ENCODE measurements at places on chromosomes 1 and 21. TPM values are rescaled to one million over a fixed set of nuclear protein-coding genes. Genes with fewer than 3 reads are reported as not detected.

GRCh38 chr1:17109892-17110554 is 9.2 kb downstream of the PADI2 start:
- DNase-seq: no peak

The OR6N1 gene
- total RNA-seq: not detected

The BOLA1 gene
- total RNA-seq: 12.8 TPM

GRCh38 chr1:104830534-104830933 is 1080.8 kb downstream of the AMY1C start:
- no peak for DNase-seq

The RYR2 gene
- 0.09 TPM for total RNA-seq

DNA sequence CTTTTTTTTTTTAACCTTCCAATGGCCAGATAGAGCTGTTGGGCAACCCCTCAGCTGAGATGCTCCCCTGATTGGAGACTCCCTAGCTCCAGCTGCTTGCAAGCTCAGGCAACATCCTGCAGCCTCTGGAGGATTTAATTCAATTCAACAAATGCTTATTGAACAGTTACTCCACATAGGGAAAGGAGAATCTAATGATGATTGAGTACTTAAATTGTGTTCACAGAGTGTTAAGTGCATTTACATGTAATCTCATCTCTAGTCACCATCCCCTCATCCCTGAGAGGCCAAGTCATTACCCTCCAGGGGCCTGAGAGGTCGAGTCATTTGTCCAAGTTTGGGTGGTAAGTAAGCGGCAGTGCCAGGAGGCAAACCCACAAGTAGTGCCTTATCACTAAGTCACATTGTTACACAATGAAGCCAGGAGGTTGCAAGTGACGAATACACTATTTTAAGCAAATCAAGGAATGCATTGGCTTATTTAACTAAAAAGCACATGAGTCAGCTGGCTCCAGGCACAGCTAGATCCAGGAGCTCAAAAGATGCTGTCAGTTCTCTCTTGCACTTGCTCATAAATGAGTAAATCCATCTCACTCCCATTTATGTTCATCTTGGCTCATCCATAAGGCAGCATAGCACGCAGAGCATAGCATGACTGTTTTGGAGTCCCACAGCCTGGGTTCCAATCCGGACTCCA is 64.3 kb downstream of the OPTC start:
- DNase-seq: peak; percentile 16
